Cerebellar cortex (tissue), 1 donor: ENCODE measurements at places on chromosomes 4 and X.

- peak; percentile 23 for DNase-seq
Measured at GRCh38 chrX:110081740-110082139, 78.8 kb downstream of the TMEM164 start.

- DNase-seq, result no peak
Measured at GRCh38 chr4:137621056-137621455, 88.8 kb upstream of the PCDH18 start.

DNA sequence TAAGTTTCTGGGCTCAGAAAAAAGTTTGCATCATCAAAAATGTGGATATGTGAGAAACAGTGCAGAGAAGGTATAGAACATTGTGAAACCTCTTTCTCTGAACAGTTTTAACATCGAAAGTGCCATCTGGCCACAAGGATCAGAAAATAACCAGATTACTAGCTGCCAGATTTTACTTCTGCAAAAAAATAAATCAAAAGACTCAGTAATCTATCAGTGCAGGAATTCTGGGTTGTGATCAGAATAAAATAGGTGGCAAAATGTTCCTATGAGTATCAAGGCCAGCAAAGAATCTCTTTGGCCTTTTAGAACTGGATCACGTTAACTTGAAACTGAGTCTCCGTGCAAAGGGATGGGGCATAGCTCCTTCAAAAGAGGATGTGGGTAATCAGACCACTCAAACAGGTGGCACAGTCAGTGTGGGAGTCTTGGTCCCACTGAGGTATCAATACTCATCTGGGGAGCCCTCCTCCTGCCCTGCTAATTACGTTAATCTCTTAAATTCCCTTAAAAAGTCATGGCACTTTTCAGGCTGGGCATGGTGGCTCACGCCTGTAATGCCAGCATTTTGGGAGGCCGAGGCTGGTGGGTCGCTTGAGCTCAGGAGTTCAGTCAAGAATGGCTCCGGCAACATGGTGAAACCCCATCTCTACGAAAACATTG is 26.7 kb upstream of the RBM47 start:
- DNase-seq, result no peak

DNA sequence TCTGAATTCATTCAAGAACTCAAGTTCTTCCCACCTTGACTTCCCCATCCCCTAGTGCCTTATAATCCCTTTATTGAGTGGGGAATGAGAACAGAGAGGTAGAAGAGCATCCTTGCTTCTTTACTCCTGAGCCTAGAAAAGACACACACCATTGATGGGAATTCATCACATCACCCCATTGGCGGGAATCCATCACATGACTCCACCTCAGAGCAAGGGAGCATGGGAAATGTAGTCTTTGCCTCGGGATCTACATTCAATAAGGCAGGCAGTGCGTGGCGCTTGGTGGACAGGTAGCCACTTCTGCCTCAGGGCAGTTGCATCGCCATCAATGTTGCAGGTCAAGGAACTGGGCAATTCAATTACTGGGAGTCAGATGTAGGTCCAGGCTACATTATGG is 50.7 kb downstream of the MXRA5 start:
- no peak for DNase-seq

DNA sequence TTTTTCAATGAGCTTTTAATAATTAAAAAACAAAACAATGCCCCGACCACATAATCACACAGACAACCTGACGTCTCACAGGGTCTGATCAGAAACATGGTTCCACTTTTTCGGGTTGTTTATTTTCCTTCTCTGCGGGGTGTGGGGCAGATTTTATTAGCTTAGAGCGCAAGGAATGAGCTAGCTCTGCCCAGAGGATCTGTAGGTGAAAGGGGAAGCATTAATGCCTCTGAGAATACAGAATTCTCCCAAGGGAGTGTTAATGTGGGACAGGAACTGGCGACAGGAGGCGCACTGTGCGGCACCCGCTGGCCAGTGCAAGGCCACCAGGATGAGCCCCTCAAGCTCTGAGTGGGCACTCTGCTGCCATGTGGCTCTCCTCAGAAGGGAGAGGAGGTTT is 181.5 kb downstream of the TSPAN5 start:
- no peak for DNase-seq

DNA sequence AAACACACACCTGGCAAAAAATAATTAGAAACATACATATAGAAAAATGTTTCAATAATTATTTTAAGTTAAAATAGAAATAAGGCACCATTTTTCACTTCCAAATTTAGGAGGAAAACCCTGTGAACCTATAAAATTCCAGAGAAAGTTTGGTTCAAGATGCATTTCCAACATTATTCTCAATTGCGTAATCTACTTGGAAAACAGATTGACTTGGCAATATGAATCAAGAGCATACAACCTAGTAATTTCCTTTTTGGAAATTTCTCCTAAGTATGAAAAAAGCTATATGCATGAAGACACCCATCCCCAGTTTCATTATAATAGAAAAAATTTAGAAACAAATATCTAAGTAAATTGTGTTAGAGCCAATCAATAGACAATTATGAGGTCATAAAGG is 242.9 kb downstream of the IQCM start:
- no peak for DNase-seq

- no peak for DNase-seq
Measured at GRCh38 chr4:143586080-143586479, 72.6 kb downstream of the SMARCA5 start.

DNA sequence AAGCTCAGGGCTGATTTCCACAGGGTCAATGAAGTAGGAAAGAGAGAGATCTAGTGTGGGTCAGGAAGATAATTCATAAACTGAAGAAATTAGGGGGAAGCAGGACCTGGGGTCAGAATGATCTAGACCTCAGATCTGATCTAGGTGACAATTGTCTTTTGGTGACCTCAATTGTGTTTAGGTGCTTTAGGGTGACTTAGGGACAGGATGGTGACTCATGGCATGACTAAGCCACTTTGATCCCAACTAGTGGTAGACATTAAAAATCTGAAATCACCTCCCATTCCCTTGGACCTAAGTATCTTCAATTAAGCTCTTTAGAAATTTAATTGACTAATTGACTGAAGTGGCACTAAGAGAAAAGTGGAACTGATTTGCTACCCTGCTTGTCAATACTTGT is 36.7 kb upstream of the GRXCR1 start:
- DNase-seq, result no peak

DNA sequence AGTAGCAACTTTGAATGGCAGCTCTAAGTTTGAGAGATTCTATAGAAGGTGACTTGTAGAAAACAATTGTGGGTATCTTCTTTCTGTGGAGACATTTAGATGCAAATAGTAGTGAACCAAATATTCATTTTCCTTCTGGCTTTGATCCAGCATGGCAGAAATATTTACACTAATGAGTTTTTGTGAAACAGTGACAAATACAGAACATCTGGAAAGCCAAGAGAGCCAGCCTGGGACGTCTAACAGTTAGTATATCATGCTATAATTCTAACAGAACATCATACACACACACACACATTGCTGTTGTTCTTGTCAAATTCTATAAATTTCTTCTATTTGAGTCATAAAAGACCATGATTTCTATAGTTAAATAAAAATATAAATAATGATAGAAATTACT is 1777.9 kb downstream of the ARAP2 start:
- no peak for DNase-seq

GRCh38 chrX:120377715-120378114 is 15.8 kb downstream of the ATP1B4 start:
- DNase-seq, result no peak

DNA sequence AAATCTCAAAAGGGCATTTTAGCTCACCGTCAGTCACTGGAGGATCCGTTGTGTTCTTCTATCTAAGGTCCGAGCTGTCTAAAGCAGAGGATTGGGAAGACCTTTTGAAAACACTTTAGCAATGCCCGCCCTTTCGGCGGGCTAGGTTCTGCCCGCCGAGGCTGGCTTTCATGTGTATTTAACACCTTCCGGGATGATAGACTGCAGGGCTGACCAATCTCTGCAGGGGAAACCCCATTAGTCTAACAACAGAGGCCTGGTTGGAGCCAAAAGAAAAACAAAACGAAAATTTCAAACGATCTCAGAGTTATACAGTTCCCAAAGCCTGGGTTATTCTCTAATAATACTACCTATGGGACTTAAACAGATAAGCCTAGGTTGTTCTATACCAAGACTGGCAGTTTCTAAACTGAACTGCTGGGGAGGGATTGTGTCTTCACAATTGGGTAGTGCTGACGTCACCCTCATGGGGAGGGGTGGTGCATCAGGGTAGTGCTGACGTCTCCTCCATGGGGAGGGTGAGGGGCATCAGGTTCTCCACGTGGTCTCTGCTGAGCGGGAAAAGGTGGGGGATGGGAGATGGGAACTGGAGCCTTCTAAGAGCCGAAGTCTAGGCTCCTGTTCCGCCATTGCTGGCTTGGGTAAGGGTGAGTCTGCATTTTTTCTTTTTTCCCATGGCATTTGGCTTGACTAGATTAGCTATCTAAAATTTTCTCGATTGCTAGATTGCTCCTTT is 14.8 kb upstream of the CUL4B start:
- DNase-seq, result no peak

GRCh38 chr4:45640281-45640680 is 483.6 kb downstream of the GABRG1 start:
- DNase-seq, result no peak

- no peak for DNase-seq
Measured at GRCh38 chrX:131058136-131058868, at the start of gene ARHGAP36. Gene ARHGAP36 (plus strand): TSS chrX:131058346. CDS start chrX:131081666, 23,320 bp downstream.

DNA sequence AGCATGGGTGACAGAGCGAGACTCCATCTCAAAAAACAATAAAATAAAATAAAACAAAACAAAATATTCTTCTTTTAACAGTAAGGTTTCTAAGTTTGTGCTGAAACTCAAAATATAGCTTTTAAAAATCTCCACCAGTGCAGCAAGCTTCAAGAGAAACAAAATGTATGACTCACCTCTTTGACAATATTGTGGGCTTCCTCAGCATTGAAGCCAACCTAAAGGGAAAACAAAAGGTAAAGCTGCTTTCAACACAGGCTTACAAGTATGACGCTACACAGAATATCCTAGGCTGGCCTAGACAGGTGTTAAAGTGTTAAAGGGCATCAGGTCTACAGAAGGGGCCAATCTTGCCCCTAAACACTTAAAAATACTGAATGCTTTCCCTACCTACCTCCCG is 1.2 kb downstream of the DYNLT3 start:
- DNase-seq, result peak; percentile 5

DNA sequence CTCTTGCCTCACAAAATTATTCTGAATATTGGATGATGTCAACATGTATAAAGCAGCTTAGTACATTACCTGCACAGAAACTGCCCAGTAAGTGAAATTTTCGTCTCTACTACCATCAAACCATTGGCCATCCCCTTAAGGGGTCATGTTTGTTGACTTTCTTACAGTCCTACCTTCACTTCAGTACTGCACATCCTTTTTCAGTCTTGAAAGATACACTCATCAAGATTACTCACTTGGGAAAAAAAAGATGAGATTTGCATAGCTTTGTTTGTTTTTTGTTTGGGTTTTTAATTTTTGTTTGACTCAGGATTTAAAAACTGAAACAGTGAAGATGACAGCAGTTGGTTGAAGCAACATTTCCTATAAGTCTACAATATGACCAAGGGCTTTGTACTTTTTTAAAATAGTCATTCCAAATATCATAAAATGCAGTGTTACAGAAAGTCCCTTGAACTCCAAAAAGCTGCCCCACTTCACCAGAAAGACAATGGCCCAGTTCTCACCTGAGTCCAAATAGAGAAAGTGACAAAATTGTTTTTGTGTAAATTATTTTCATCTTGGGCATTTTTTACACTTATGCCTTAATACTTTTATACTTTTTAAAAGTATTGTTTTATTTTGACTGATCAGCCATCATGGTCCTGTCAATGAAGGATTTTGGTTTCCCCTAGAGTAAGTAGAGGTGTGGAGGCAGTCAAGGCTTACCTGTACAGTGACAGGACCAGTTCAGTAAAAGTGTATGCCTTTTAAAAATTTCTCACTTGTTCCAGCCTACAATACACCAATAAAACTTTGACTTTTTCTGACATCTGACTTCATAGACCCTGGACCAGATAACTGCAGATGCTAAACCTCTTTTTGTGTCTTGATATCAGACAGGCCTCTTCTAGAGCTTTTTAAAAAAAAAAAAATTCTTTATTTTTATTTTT is 59.7 kb upstream of the EDA2R start:
- no peak for DNase-seq

- DNase-seq, result peak; percentile 50
Measured at GRCh38 chrX:130393451-130394074, 8.1 kb upstream of the GPR119 start.

DNA sequence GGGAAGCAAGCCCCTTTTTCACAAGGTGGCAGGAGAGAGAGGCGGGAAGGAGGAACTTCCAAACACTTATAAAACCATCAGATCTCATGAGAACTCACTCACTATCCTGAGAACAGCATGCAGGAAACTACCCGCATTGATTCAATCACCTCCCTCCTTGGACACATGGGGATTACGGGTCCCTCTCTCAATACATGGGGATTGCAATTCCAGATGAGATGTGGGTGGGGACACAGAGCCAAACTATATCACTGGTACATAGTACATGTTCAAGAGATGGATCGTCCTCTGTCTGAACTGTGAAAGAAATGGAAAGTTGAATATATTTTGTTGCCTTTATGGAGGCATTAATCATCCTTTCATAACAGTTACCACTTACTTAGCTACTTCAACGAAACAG is 12.8 kb downstream of the EREG start:
- no peak for DNase-seq

GRCh38 chrX:15785176-15785750 is 5.0 kb upstream of the ZRSR2 start:
- DNase-seq, result no peak

DNA sequence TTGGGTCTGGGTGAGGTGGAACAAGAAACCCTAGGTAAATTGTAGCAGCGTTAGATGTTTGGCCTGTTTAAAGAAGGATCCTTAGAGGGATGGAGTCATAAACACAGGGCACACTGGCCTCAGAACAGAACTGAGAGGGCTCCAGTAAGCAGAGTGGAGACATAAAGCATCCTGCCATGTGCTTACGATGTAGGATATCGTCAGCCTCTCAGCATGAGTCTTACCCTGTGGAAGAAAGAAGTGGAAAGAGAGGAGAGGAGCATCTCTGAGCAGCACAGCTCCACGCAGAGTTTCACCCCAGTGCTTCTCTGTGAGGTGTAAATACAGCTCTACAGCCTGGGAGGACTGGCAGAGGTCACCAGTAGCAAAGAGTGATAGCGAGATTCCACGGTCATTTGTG is 27.8 kb upstream of the SORBS2 start:
- peak; percentile 46 for DNase-seq

- peak; percentile 36 for DNase-seq
Measured at GRCh38 chrX:65668377-65669310, 1.2 kb downstream of the MSN start.
